Activated CD4-positive, alpha-beta T cell treated with anti-CD3 and anti-CD28 coated beads for 24 hours (primary cell): ENCODE measurements at places on chromosomes 16 and 17.
A peak's percentile ranks its signal among the peaks of the same experiment; 100 is the strongest.

DNA sequence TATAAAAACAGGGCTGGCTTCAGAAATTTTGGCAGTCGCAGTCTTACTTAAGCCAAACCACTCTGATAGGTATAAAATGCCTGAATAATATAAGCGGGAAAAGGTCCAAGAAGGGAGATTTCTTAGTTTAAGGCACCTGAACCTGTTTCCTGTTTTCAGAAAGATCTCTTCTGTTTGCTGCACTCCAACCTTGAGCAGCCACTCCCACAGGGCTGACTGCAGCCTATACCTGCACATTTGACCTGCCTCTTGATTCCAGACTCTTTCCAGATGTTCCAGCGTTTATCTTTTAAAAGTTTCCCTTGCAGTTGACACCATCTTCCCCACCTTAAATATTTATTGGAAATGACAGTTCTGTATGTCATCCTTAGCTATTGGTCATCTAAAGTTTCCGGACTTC, 132.2 kb downstream of the SKAP1 start:
- DNase-seq, result no peak

GRCh38 chr16:54062361-54063278, 224.0 kb downstream of the IRX3 start:
- DNase-seq, result no peak

DNA sequence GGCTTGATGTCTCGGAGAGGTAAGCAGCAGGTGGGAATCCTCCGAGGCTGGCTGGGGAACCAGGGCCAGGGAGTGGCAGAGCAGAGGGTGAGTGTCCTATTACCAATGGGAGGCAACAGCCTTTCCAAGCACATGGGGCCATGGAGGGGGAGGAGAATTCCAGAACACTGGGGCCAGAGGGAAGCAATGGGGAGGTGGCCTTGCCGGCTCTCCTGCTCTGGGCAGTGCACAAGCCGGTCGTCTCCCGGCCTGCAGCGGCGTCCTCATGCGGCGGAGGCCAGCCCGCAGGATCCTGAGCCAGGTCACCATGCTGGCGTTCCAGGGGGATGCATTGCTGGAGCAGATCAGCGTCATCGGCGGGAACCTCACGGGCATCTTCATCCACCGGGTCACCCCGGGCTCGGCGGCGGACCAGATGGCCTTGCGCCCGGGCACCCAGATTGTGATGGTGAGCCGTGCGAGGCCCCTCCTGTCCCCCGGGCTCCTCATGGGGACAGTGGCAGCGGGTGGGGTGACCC, 21.9 kb downstream of the SGSH start:
- no peak for DNase-seq

DNA sequence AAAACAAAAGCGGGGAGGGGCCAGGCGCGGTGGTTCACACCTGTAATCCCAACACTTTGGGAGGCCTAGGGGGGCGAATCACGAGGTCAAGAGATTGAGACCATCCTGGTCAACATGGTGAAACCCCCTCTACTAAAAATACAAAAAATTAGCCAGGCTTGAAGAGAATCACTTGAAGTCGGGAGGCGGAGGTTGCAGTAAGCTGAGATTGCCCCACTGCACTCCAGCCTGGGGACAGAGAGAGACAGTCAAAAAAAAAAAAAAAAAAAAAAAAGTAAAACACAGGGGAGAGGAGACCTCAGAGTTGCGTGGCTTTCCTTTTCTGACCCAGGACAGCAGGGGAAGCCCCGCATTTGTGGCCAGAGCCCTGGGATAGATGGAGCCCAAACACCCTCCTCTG, 19.9 kb downstream of the ACTG1 start:
- DNase-seq, result no peak

GRCh38 chr17:15233022-15233805, 31.9 kb downstream of the PMP22 start:
- no peak for DNase-seq

GRCh38 chr17:64063766-64064224, 43.4 kb upstream of the ICAM2 start:
- peak; percentile 31 for DNase-seq

DNA sequence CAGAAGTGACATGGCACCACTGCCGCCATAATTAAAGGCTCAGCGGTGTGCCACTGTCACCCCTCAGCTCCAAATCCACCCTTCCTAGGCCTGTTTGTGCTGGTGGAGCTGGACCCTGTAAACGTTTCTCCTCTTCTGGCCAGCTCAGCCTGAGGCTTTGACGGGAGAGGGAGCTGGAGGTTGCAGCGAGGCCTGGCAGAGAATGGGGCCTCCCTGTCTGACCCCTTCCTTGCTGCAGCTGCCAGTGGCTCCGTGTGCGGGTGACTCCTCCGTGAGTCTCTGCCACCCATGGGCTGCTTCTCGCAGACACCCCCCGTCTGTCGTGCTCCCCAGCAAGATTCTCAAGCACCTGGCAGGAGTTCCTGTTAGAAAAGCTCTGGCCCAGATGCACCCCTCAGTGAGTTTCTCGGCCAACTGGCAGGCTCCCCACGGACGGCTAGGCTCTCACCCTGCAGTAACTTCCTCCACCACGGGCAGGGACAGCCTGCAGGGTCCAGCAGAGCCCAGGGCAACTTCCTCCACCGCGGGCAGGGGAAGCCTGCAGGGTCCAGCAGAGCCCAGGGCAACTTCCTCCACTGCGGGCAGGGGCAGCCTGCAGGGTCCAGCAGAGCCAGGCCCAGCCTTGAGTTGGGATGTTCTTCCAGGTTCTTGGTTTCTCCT, 4.7 kb upstream of the CHMP6 start:
- no peak for DNase-seq

- DNase-seq, result no peak
Measured at GRCh38 chr17:44795928-44796327, 34.2 kb downstream of the GJC1 start.

GRCh38 chr16:3963203-3963602, 82.7 kb upstream of the CREBBP start:
- DNase-seq, result no peak
